ENCODE measurements at places on chromosomes 2 and 18. TPM values are rescaled to one million over a fixed set of nuclear protein-coding genes. Genes with fewer than 3 reads are reported as not detected.
A peak's percentile ranks its signal among the peaks of the same experiment; 100 is the strongest.

GRCh38 chr2:229443141-229443540 lies 172.1 kb upstream of the PID1 start:
- no peak for DNase-seq

- DNase-seq = no peak
Observed at GRCh38 chr2:239108459-239108858, 260.6 kb downstream of the TWIST2 start.

DNA sequence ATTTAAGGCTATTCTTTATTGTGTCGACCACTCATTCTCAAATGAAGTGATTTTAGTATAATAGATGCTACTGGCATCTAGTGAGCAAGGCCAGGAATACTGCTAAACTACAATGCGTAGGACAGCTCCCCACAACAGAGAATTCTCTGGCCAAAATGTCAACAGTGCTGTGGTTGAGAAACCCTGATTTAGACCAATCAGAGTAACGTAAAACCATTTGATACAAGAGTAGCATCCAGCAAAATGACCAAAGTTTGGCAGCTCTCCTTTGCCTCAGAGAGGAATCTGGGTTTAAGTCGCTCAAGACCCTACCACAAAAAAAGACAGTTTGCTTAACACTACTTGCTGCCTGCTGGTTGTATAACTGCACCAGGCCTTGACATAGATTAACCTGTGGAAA lies 37.0 kb upstream of the TTN start:
- no peak for DNase-seq

DNA sequence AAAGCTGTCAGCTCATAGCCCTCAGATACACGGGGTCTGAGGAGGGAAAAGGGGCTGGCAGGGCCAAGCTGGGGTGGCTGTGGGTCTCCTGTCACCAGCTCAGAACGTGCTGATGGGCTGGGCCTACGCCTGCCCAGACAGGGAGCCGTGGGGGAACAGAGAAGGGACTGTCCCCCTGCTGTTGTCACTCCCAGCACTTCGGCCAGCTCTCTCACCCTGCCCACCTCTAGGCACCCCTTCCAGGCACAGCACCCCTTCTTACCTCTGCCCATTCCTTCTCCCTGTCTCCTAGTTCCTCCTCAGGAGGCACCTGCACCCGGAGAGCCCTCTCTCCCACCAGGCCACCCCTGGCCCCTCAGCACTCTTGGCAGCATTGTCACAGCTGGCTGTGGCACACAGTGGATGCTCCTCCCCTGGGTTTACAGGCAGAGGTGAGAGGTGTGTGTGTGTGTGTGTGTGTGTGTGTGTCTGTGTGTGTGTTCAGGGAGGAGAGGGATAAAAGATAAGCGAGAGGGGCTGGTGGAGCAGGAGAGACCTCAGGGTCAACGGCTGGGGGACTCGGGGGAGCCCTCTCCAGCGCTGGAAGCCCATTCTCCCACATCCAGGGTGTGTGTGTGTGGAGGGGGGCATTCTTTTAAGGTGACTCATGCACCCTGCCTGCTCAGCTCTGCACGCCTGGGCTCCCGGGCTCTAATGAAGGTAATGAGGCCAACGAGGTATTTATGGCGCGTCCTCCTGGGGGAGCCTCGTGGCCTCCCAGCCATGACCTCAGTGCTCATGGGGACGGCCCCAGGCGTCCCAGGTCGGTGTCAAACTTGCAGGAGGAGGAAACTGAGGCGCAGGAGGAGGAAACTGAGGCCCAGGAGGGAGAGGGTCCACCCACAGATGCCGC lies 66.1 kb upstream of the SMAD7 start:
- DNase-seq = peak; percentile 90

The PKDCC gene
- 2.4 TPM for total RNA-seq

The IGFBP2 gene
- 42.6 TPM for total RNA-seq

GRCh38 chr2:102386867-102387541 lies 31.4 kb downstream of the IL18R1 start:
- no peak for DNase-seq

DNA sequence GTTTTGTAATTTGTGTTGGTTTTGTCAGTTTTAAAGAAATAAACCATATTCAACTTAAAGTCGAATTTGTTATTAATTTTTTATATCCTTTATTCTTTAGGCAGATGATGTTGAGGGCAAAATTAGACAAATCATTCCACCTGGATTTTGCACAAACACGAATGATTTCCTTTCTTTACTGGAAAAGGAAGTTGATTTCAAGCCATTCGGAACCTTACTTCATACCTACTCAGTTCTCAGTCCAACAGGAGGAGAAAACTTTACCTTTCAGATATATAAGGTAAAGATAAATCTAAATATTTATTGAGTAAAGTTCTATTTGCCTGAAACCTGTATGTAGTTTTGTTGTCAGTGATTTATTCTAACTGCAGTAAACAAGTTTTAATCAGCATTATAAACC lies 34.5 kb upstream of the METAP1D start:
- DNase-seq = no peak

DNA sequence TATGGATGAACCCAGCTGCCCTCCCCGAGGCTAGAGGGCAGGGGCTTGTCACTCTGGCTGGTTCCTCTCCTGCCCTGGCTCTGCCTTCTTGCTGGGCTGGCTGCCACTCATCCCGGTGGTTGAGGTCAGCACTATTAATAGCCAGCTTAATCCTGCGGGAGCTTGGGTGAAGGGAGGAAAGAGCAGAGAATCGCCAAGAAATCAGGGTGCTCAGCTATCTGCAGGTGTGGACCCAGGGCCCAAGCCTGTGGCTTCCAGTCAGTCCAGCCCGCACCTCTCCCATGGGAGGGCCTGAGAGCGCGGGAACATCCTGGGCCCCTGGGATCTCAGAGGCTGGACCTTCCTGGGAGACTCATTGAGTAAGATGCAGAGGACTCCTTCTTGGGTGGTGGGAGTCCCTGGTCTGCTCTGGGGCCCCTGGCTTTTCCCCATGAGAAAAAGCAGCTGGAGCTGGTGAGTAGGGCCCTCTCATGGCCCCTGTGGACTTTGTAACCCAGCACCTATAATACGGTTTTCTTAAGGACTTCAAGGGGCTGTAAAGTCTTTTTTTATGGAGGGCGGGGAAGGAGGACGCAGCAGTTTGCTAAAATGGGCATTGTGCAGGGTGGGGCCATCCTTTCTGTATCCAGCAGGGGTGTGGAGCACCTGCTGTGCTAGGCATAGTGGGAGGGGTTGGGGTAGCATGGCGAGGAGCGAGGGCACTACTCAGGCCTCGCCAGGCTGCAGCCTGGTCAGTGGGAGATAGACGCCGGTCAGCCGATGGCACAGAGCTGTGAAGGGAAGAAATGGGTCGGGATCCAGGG lies 27.4 kb upstream of the CNNM3 start:
- DNase-seq = no peak

DNA sequence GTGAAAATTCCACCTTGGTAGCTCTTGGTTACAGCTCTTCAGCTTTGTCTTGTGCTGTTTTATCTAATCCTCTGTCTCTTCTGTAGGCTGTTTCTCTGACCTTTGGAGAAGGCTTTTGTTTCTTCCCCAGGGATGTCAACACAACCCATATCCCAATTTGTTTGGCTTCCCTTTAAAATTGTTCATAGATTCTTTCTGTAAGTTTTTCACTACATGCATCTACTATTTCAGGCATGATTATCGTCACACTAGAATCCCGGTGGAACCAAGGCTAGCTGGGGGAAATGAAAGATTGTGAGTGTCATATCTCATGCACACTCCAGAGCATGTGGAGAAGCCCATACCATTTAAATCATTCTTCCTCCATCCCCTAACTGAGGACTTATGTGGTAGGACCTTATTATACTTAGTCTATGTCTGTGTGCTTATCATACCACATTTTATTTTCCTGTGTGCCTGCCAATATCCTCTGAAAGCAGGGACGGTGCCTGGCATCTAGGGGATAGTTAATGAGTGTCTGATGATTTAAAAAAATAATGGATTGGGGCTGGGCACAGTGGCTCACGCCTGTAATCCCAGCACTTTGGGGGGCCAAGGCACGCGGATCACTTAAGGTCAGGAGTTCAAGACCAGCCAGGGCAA lies 59.9 kb downstream of the CRIM1 start:
- DNase-seq = no peak

DNA sequence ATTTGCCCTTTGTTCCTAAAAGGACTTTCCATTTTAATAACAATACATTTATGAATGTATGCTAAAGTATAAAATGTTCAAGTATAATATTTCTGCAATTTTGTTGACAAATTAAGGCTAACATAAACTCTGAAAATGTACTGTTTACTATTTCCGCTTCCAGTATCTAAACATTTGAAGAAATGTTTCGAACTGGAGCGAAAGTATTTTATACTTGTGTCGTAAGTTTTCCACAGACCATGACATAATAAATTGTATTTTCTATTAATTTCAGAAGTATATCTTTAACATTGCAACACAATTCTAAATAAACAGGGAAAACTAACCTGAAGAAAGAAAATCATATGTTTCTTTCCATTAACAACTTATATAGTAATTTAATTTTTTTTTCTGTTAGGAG lies 146.3 kb downstream of the CALCRL start:
- DNase-seq = no peak

DNA sequence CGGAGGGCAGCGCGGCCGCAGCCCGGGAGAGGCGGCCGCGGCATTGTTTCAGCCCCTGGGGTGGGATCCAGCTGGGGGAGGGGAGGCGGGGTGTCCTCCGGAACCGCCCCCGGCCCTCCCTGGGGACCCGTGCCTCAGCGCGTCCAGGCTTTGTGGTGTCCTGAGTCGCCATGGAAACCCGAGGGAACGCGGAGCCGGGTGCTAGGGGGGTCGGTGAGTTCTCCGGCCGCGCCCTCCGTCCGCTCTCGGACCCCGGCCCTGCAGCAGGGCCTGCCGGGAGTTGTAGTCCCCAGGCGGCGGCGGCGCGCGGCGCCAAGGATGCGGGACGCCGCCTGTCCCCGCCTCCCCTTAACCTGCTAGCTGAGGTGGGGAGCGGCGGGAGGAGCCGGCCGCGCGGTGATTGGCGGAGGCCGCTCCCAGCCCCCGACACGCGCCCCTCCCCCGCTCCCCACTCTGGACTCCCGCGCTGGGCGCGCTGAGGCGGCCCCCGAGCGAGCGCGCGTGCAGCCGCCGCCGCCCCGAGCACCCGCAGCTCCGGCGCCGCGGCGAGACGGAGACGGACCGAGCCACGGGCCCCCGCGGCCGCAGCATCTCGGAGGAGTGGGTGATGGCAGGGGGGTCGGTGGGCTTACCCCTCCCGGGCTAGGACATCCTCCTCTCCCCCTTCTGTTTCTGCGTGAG lies at the start of gene DPYSL5:
DPYSL5 (plus strand) TSS at position 478 of the 681 bp plus-strand sequence. CDS start 50,368 bp downstream, outside the sequence.
- no peak for DNase-seq

GRCh38 chr2:16330571-16330970 lies 335.1 kb downstream of the CYRIA start:
- no peak for DNase-seq

DNA sequence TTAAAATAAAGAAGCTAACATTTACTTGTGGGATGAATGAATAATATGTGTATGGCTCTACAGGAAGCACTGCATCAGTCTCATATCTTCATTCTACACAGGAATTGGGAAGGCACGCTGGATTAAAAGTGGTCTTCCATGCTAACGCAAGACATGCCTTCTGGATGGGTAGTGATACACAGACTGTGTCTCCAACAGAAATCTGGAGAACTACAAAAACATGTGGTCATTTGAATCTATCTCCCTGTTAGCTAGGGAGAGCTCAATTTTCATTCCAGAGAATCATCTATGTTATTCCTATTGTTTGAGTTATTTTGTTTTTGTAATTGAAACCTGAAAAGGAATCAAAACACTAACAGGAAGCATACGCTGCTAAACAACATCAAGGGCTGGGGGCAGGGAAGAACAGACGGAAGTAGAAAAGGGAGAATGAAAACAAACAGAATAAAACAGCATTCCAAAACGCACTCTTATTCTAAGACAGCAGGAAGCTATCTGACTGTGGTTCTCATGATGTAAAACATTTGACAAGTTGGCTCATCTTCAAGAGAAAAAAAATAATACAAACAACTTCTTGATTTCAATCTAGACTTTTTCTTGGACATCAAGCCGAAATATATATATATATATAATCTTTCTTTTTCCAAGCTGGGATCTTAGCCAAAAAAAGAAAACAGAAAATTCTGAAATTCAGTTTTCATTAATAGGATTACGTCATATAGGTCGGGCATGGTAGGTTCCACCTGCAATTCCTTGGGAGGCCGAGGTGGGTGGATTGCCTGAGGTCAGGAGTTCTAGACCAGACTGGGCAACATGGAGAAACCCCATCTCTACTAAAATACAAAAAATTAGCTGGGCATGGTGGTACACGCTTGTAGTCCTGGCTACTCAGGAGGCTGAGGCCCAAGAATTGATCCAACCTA lies 31.5 kb upstream of the ASNSD1 start:
- DNase-seq = no peak

GRCh38 chr2:128069769-128070168 lies 21.2 kb upstream of the UGGT1 start:
- DNase-seq = no peak

Measured in renal cortical epithelial cell (primary cell).